ENCODE measurements at places on chromosomes 11 and 22.

- DNase-seq: no peak
Observed at GRCh38 chr22:49433717-49434611, 393.7 kb downstream of the BRD1 start.

- DNase-seq: no peak
Observed at GRCh38 chr22:39598017-39598965, 27.7 kb downstream of the CACNA1I start.

DNA sequence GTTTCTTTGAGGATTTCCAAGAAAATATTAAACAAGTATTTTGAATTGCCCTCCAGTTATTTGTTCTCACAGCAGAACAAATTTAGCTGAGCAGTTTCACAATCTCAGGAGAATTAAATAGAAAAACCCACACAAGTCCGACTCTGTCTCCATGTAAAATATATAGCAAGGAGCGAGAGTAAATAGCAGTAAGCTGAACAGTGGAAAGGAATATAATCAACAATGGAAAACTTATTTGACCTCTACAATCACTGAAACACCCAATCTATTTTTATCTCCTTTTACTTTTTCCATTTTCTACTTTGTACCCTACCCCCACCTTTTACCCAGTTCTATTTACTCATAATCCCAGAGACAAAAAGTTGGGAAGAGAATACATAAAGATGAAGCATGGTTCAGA, 34.4 kb downstream of the NARS2 start:
- DNase-seq: no peak

- DNase-seq: peak; percentile 3
Observed at GRCh38 chr11:78916759-78917158, 342.1 kb upstream of the NARS2 start.
